Esophagus muscularis mucosa (tissue), 4 donors: ENCODE measurements at places on chromosomes 12 and 14. TPM values are rescaled to one million over a fixed set of nuclear protein-coding genes. Genes with fewer than 3 reads are reported as not detected.

Gene CPNE6
- total RNA-seq, result 0.34 TPM

Gene DENR
- 32.1 TPM for total RNA-seq

Gene MDM2
- 33.3 TPM for total RNA-seq

Gene SDR9C7
- not detected for total RNA-seq

Gene TMTC1
- total RNA-seq, result 177 TPM

Gene STYK1
- 1.2 TPM for total RNA-seq

DNA sequence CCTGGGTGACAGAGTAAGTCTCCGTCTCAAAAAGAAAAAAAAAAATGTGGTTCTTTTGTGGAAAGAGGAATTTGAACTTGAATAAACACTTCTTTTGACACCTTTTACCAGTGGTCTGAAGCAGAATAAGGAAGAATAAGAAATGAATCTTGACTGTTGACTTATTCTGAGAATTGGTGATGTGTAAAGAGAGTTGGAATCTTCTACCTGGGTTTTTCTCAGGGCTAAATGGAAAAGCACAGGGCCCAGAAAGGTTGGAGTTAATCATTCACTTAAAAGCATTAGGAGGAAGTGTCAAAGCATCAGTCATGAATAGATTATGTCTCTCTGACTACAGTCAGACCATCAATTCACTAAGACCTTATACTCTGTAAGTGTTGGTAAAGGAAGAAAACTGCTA lies 13.9 kb downstream of the PNMA1 start:
- DNase-seq, result no peak

GRCh38 chr14:65348137-65348536 lies 64.4 kb upstream of the FUT8 start:
- DNase-seq, result no peak

DNA sequence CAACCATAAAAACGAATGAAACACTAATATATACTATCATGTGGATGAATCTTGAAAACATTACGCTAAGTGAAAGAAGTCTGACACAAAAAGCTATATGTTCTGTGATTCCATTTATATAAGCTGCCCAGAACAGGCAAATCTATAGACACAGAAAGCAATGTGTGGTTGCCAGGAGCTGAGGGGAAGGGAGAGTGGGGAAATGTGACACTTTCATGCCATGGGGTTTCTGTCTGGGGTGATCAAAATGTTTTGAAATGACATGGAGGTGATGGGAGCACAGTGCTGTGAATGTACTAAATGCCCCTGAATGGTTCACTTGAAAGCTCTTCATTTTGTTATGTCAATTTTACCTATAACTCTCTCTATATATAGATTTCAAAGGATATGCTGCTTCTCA lies 30.1 kb downstream of the ATG14 start:
- no peak for DNase-seq

- no peak for DNase-seq
These were observed 139.3 kb downstream of the SSPN start for GRCh38 chr12:26334621-26335124.

GRCh38 chr12:94266796-94267536 lies 118.6 kb downstream of the PLXNC1 start:
- DNase-seq, result no peak

GRCh38 chr14:36661506-36662257 lies at the start of gene PAX9:
PAX9 (plus strand) TSS chr14:36661860; CDS start chr14:36662090, 230 bp downstream.
- peak; percentile 72 for DNase-seq

DNA sequence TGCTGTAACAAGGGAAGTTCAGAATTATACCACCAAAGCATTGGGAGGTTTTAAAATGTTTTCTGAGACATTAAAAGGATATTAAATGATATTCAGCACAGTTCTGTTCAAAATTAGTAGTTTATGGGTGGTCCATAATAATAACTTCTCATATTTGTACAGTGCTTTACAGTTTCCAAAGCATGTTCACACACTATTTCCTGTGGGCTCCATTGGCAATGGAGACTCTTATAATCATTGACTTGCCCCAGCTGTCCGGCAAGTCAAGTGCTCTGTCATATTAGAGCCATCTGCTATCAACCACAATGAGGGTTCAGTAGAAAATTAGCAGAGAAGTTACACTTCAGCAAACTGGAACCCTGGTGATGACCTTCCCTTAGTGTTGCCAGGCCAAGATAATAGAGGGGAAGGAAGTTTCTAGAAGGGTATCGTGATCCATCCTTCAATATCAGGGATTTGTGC lies 526.6 kb upstream of the CCDC196 start:
- DNase-seq, result no peak

GRCh38 chr14:64507376-64508156 lies 3.0 kb downstream of the ZBTB1 start:
- no peak for DNase-seq

GRCh38 chr12:94290353-94290752 lies 142.0 kb downstream of the PLXNC1 start:
- DNase-seq, result no peak

DNA sequence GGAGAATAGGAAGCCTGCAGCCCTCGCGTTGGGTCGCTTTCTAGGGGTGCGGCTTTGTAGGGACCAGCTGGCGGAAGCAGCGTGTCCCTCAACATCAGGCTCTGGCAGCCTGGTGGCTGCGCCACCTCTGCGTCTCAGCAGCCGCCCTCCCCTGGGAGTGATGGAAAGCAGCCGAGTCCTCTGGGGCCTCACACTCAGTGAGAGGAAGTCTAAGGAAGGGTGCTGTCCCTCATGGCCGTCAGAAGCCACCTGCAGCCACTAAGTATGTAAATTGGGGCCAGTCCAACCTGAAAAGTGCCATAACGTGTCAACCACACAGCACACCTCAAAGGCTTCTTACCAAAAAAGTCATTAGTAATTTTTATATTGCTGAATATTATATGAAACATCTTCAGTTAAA lies 80.3 kb downstream of the WDR20 start:
- DNase-seq, result no peak

GRCh38 chr12:109952160-109952858 lies 43.9 kb downstream of the GIT2 start:
- DNase-seq, result no peak

DNA sequence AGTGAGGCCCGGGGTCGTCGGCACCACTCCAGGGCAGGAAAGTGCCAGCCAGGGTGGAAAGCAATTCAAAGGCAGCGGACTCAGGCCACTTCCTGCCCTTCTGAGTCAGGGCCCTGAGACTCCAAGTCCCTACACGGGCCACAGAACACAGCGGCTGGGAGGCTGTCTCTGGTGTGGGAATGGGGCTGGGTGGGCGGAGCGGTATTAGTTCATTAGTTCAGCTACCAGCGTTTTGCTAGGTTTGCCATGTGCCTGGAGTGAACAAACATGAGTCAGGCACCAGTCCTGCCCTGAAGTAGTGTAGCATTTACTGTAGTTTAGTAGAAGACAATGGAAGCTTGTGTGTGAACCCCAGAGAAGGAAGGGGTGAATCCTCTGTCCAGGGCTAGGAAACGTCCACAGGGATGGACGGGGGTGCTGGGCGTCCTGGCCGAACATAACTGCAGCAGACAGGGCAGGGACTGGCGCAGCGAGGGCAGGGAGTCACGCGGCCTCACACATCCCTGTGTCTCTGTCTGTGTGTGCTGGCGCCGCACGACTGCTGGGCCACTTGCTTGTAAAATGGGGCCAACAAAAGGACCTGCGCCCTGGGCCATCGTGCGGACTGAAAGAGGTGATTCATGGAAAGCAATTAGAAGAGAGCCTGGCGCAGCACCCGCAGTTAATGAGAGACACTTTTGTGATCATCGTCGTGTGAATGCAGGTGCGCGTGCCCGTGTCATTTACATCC lies 186.4 kb upstream of the PRMT8 start:
- DNase-seq, result no peak

GRCh38 chr14:63295231-63295685 lies 23.5 kb downstream of the GPHB5 start:
- no peak for DNase-seq

DNA sequence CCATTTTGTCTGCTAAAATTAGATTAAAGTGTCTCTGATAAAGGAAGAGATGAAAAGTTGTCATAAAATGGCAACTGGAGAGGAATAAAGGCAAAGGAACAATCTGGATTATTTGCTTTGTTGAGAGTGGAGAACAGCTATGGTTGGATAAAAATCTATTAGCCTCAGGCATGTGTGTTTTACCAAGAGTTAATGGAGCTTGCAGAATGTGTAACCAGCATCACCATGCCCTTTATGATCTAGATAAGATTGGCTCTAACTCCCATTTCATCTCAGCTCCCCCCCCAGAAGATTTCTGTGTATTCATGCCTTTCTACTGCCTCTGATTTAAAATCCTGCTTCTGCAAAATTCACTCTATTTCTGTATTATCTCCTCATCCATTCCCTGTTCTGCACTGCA lies 93.8 kb downstream of the GALC start:
- no peak for DNase-seq

DNA sequence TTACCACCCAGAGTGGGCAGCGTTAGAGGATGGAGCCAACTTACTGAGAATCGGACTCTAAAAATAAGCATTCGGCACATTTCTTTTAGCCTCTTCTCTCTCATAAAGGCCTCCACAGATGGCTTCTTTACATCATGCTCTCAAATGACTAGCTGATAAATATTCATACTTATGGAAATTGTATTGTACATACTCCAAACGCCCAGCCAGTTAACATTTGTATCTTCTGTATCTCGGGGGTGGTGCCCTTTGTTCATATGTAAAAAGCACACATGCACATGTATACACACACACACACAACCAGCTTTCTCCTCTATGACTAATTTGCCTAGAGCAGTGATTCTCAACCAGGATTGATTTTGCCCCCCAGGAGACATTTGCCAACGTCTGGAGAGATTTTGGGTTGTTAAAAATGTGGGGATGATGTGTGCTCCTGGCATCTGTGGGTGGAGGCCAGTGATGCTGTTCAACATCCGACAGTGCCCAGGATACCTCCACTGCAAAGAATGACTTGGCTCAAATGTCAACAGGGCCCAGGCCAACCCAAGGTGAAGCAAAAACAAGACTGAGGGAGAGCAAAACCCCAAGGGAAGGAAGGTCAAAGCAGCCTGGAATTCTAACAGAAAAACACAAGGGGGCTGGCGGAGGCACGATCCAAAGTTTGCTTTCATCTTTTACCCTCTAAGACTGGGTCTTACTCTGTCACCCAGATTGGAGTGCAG lies 15.2 kb upstream of the CDK2AP1 start:
- DNase-seq, result no peak

- no peak for DNase-seq
These were observed 284.2 kb upstream of the ATP2B1 start for GRCh38 chr12:89992668-89993451.

GRCh38 chr12:3972576-3972975 lies 99.4 kb upstream of the PARP11 start:
- DNase-seq, result no peak
